NCI-H2029 treated with DMSO at 0.1 percent for 48 hours (cell line): ENCODE measurements at places on chromosomes 3 and 15.

GRCh38 chr15:95291898-95292472 is 1038.5 kb upstream of the NR2F2 start:
- no peak for DNase-seq

GRCh38 chr3:23244324-23245041 is 41.4 kb downstream of the UBE2E2 start:
- no peak for DNase-seq

DNA sequence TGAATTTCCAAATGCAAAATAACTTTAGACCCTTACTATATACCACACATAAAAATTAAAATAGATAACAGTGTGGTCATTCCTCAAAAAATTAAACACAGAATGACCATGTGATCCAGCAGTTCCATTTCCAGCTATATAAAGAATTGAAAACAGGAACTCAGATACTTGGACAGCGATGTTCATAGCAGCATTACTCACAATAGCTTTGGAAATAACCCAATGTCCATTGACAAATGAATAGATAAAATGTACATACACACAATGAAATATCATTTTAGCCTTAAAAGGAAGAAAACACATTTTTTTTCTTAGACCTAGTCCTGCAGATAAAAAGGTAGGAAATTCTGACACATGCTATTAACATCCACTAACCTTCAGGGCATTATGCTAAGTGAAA is 26.7 kb downstream of the RAD51 start:
- no peak for DNase-seq

DNA sequence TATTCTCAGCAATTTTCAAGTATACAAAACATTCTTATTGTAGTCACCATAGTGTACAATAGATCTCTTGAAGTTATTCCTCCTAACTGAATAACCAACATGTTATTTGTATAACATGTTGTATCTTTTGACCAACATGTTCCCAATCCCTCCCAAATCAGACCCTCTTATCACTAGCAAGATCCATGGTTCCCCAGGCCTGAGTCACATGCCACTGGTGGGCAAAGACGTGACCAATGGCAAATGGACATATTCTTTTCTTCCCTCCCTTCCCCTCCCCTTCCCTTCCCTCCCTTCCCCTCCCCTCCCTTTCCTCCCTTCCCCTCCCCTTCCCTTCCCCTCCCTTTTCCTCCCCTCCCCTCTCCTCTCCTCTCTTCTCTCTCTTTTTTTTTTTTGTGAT is 45.4 kb downstream of the AMOTL2 start:
- no peak for DNase-seq

DNA sequence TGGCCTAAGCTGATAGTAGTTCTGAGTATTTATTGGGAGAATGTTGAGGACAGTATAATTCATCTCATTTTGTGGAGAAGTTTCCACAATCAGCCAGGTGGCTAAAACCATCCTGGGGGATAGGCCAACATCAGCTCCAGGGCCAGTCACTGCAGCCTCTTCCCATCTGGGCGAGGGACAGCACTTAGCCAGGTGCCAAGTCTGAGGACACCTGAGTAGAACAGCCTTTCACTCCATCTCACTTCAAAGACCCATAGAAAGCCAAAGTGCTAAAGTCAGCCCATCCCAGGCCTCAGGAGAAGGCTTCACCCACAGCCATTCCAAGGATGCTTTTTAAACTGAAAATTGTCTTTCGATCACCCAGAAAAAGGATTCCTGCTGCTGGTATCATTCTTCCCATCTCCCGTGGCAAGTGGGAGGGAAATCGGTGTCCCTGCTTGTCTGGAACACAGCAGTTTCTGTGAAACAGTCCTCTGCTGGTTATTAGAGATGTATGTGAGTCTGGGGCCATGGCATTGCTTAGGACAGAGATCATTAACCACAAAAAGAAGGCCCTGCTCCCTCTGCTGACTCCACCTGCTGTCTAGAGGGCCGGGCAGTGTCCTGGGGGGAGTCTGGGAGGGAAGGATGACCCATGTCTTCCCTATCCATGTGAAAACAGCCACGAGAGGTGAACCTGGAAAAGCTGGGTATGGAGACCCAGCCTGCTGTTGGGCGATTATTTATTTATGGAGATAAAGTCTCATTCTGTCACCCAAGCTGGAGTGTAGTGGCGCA is 9.6 kb downstream of the CALML4 start:
- DNase-seq = no peak
